NCI-H1417 treated with DMSO at 0.1 percent for 48 hours (cell line): ENCODE measurements at places on chromosomes 7 and 10.

- DNase-seq = no peak
Measured at GRCh38 chr10:92407305-92408016, 116.5 kb downstream of the MARCHF5 start.

- no peak for DNase-seq
Measured at GRCh38 chr7:105877736-105878135, 1.3 kb upstream of the ATXN7L1 start.

DNA sequence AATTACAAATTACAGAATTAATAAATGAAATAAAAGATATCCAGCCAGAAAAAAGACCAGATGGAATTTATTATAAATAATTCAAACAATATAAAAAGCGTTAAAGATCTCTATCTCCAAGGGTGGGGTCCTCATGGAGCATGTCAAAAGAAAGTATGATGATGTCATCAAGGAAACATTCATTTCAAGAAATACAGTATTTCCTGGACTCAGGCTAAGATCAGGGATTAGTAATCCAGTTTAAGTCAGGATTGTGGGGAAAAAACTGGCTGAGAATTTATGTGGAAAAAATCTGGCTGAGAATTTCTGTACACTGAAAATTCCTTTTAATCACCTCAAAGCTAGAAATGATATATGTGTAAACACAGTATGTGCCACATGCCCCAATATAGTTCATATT is 1075.3 kb downstream of the XPNPEP1 start:
- no peak for DNase-seq

DNA sequence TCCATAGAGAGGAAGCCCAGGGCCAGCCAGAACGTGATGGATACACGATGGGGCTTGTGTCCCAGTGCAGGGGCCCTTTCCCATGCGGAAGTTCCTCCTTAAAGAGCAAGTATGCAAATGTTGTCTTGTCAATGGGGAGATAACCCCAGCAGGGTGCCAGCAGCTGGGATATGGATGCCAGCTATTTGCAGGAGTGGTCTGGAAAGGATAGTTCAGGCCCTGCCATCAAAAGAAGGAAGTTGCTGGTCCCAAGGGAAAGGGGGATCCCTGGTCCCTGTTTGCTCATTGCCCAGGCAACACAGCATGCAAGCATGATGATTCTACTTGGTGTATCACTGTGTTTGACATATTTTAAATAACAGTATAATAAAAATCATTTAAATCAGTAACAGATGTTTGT is 73.1 kb upstream of the HECW1 start:
- DNase-seq = no peak

- no peak for DNase-seq
Measured at GRCh38 chr7:112571852-112572607, 91.2 kb downstream of the LSMEM1 start.

- no peak for DNase-seq
Measured at GRCh38 chr7:822692-823276, 9.5 kb upstream of the SUN1 start.

- no peak for DNase-seq
Measured at GRCh38 chr10:11169976-11170375, 152.3 kb downstream of the CELF2 start.

DNA sequence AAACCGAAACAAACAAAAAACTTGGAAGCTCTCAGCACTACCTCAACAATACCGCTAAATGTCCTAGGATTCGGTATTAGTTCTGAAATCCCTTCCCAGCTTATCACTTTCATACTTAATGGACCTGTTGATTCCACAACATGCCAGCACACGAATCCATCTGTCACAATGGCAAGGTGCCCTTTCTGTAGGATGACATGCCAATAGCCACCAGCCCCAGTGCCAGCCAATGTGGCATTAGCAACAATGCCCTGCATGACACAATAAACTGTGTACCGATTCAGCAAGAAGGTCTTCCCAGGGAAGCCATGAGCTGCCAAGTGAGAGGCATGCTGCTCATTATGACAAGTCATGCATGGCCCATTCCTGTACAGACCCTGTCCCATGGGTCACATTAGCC is 35.6 kb upstream of the CHCHD3 start:
- no peak for DNase-seq

GRCh38 chr10:96395931-96396877 is 37.4 kb upstream of the OPALIN start:
- no peak for DNase-seq

- no peak for DNase-seq
Measured at GRCh38 chr7:132263151-132263550, 313.1 kb downstream of the PLXNA4 start.

DNA sequence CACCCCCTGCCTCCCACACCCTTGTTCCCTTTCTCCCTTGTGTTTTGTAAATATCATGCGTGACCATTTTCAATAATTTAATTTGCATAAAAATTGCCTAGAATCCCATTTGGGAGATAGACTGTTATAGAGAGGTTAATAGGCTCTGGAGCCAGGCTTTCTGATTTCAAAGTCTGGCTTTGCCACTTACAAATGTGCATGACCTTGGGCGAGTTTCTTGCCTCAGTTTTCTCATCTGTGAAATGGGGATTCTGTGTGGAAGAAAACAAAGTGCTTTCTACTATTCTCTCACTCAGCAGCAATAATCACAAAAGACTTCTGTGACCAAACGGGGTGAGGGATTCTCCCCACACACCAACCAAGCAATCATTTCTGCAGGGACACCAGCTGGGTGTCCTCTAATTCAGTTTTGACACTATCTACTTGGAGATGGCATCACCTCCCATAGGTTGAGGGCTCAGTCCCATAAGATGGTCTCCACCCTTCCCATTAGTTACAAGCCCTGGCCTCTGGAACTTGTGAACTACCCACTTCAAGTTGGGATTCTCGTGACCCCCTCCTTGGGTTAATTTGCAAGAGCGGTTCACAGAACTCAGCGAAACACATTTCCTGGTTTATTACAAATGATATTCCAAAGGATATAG is 3.5 kb upstream of the ZNF22 start:
- no peak for DNase-seq

DNA sequence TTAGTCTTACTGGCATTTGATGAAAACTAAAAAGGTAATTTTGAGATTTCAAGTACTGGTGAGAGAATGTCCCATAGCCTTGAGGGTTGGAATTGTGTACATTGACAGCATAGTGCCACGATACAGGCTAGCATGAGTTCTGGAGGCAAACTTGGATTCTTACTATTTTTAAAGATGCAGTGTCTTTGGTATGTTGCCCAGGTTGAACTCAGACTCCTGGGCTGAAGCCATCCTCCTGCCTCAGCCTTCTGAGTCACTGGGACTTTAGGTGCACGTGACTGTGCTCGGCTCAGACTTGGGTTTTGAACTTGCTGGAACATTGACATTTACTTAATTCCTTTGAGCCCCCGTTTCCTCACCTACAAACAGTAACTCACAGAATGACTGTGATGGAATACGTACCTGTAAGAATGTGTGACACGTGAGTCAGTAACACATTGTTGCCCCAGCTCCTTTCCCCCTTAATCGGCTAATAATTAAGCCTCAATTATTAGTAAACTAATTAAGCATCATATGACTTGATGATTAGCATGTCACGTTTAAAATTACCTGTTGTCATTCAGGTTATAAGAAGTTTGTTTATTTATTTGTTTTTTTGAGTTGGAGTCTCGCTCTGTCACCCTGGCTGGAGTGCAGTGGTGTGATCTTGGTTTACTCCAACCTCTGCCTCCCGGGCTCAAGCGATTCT is 10.6 kb downstream of the DNAJB6 start:
- DNase-seq = no peak

- DNase-seq = no peak
Measured at GRCh38 chr7:73802459-73802858, 28.3 kb upstream of the CLDN4 start.

DNA sequence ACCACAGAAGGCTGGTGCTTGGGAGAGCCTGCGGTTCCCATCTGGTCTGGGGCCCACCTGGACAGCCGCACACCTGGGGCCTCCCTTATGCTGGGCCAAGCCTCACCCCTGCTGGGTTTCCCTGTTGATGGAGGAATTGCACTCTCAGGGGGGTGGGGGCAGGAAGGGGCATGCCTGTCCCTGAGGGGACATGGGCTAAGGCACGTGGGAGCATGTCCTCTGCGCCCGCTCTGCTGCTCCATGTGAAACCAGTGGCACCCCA is 43.4 kb downstream of the OAT start:
- DNase-seq = no peak

DNA sequence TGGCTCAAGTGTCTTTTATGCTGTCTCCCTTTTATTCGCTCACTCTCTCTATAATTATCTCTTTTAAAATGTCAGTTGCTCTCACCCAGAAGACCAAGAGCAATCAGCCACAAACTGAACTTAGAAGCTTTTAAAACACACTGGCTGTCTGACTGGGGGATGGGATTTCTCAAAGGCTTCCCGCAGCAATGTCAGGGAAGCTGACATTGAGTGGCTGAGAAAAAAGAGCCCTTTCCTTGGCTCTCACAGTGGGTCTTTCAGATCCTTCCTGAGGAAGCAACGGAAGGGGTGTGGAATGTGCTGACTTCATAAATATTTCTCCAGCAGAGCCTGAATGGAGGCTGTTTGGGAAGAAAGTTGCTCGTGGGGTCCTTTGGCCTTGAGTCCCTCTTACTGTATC is 445.7 kb upstream of the C7orf33 start:
- no peak for DNase-seq

- no peak for DNase-seq
Measured at GRCh38 chr10:50805981-50806622, 66.4 kb downstream of the ASAH2B start.

DNA sequence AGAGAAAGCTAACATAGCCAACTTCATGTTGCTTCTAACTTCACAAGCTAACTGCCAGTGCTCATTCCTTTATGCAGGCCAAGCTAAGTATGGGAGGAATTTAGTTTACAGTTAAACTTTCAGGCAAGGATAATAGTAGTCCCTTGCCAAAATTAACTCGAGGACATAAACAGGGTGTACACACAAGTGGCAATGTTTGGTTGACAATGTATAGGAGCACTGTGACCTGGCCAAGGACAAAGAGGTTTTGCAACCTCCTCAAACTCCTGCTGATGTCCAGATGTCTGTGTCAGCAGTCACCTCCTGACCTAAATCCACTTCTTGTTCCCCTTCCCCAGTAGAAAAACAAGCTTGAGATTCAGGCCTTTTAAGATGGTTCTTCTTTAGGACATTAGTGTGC is 494.6 kb upstream of the KLF6 start:
- DNase-seq = no peak

- DNase-seq = no peak
Measured at GRCh38 chr10:101257084-101257483, 27.8 kb upstream of the LBX1 start.

- no peak for DNase-seq
Measured at GRCh38 chr7:29557954-29558353, 5.7 kb upstream of the PRR15 start.
